Hematopoietic multipotent progenitor cell treated with erythropoietin and hydrocortisone succinate and interleukin-3 and kit ligand, for 17 days (in vitro differentiated cells): ENCODE measurements at places on chromosomes 7 and 10.

GRCh38 chr10:106795619-106796018 lies 368.9 kb downstream of the SORCS1 start:
- DNase-seq, result no peak

GRCh38 chr10:78960316-78960800 lies 108.4 kb upstream of the ZMIZ1 start:
- DNase-seq, result no peak

DNA sequence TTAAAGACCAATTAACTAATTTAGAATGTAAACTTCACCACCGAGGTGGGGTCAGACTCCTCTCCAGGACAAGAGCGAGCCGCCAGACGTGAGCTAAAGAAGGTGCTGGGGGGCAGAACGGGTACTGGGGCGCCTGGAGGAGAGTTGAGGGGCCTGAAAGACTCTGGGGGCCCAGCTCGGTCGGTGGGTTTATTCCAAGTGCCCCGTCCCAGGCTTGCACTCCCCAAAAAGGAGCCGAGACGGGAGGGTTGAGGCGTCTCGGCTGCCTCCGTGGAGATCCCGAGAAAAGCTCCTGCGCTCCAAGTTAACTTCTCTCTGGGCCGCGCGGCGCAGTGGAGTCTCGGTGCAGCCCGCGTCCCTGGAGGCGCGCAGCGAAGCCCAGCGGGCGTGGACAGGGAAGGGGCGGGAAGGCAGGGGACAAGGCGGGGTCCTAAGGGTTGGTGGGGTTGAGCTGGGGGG lies 553.3 kb downstream of the TFEC start:
- DNase-seq, result no peak

DNA sequence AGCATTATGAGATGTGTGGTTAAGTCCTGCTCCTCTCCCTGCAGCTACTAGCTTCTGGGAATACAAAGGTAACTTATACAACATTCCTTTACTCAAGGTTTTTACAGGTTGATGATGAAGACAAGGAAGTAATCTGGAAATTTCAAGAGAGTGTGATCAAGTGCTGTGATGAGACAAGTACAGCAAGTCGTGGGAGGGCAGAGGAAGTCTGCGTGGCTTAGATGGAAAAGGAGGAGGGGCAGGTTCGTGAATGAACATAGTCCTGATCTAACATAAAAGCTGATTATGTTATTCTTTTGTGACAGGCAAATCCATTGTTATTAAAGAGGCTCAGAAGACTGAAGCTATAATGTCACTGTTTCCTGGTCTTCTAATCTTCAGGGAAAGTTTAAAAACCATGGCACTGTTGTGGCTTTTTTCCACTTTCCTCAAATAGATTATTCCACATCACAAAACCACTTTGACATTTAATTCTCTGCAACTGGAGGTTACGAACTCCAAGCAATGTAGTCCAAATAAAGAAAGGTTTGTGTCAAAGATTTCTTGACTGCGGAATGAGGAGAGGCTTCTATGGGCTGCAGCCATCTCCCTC lies 84.1 kb downstream of the CPXM2 start:
- DNase-seq, result no peak

- no peak for DNase-seq
Measured at GRCh38 chr10:132158122-132158741, 28.5 kb upstream of the DPYSL4 start.
